ENCODE measurements at places on chromosomes 6 and 20.

DNA sequence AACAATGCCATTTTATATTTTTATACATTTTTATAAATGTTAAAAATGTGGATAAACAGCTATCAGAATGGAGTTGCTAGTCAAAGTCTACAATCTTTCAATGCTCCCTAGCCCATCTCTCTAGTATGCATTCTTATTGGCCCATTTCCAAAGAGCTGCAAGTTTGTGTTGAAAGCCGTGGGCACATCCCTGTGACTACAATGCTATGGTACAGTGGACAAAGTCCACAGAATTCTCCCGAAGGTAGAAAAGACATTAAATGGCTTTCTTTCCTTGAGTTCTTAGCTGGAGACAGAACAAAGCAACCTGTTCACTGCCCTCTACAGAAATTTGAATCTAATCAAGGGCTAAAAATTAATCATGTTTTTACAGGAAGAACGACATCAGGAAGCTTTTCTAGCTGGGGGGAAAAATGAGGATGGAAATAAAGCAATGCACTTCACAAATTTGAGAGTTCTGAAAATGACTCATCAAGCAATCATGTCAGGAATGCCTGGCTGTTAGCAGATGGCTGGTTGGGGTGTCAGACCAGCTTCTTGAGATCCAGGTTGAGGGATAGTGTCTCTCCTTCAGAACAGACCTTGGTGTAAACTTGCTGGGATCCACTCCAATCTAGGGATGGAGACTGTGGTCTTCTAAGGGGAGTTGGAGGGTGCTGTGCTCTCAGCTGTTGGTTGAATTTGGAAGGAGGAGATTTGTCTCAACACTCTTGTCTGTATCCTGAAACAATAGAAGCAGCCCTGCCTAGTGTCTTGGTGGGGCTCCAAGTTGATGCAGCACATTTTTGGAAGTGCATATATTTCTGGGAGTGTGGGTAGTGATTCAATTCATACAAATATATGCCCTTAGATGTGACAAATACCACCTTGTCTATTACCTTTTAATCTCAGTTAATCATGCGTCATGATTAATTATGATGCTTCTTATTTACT, 143.4 kb upstream of the PHACTR1 start:
- DNase-seq, result no peak

DNA sequence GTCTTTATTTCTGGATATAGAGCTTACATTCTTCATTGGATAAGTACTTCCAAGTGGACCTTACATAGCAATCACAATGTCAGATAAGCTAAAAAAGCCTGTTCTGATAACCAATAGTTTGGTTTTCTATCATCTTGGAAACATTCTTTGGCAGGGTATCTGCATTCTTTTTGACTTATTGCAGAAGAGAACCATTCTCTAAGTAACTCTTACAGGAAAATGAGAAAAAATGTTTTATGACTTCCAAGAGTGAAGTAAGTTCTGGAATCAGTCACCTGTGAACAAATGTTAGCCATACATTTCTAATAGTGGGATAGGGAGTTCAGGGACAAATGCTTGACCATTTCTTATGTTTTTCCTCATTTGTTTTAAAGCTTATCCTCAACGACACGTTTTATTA, 564.0 kb downstream of the CD109 start:
- no peak for DNase-seq

GRCh38 chr6:158207422-158207788, 39.3 kb downstream of the GTF2H5 start:
- peak; percentile 70 for DNase-seq

GRCh38 chr20:10666221-10667076, 7.3 kb downstream of the JAG1 start:
- no peak for DNase-seq

- no peak for DNase-seq
Observed at GRCh38 chr20:53130795-53131194, 158.6 kb downstream of the TSHZ2 start.

DNA sequence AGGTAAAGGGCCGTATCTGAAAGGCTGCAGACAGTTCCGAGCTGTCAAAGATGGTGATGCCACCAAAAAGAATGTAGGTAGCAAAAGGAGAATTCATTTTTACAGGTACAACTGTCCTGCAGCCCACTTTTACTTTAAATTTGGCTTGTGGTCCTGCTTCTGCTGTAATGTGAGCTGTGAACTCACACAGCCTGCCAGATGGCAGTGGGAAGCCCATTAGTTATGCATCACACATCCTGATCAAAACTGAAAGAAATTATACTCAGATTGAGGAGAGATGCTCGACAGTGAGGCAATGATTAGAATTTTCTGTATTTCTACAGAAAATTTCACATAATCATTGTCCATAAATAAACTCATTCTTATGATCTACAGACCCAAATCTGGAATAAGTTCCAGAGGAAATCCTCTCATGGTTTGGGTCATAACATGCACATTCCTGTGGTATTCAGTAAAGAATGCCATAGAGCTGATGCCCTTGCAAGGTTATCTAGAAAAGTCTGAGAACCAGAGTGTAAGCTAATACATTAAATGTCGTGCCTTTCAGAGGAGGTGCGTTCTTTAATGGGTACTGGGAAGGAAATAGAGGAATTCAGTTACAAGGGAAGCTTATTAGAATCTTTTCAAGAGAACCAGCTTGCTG, 23.9 kb upstream of the E2F3 start:
- DNase-seq, result no peak

DNA sequence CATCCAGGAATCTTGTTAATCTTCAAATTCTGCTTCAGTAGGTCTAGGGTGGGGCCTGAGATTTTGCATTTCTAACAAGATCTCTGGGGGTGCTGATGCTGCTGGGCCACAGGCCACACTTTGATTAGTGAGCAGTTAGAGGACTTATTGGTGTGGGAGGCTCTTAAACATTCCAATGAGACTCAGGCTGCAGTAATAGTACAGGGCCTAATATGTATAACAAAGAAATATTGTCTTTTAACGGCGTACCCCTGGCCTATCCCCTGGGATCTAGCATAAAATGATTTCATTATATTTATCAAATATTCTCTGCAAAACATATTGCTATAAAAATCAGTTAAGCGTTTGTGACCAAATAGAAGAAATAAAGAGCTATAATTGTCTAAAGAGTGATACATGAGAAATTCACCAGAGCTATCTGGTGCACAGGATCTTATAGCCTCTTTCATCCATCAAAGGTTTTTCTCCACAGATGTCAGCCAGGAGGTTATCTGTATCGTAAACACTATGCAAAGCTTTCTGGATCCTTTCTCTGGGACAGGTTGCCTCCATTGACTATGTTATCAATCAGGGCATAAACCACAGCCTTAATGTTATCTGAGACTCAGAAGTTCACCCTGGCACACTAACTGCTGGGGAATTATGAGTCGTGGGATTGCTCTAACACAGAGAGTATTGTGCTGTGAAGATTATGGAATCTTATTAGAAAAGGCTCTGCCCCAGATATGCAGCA, 488.5 kb upstream of the MAP3K7 start:
- no peak for DNase-seq

Measured in T-helper 2 cell treated with Interferon-gamma antibody and Interleukin-4, amounts not matched to agents 5 μg/mL and 100 μg/mL, for 36 hours (primary cell).